ENCODE measurements at places on chromosomes 1 and 21. TPM values are rescaled to one million over a fixed set of nuclear protein-coding genes. Genes with fewer than 3 reads are reported as not detected.
A peak's percentile ranks its signal among the peaks of the same experiment; 100 is the strongest.

- DNase-seq = peak; percentile 83
Measured at GRCh38 chr1:212671342-212672031, 28.2 kb downstream of the BATF3 start.

DNA sequence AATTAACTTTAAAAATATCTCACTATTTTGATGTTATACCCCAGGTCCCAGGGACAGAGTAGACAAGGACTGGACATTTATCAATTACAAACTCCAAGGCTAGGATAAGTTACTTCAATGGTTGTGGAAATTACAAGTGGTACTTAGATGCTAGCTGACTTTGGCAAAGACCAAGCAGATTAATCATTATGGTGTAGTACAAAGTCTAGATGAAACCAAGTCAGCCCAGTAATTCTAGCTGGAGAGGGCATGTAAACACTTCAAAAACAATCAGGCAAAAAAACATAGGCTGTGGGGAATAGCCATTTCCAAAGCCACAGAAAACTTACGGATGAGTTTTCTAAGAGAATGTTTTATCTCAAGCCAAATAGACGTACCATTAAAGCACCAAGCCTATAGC lies 124.5 kb downstream of the TSEN15 start:
- DNase-seq = no peak

DNA sequence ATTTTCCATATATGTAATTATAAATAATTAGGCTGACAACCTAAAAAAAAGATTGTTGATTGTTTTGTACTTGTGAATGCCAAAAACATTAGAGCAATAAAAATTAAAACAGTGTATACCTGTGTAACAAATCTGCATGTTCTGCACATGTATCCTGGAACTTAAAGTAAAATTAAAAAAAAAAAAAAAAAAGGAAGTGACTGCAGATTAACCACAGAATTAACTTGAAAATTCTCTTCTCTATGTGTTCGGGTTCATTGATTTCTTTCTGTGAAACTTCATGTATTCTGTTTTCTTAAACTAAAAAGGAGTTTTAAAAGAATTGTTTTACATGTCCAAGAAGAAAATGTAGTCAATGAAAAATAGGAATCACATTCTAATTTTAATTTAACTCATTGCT lies 95.7 kb downstream of the FASLG start:
- DNase-seq = no peak

DNA sequence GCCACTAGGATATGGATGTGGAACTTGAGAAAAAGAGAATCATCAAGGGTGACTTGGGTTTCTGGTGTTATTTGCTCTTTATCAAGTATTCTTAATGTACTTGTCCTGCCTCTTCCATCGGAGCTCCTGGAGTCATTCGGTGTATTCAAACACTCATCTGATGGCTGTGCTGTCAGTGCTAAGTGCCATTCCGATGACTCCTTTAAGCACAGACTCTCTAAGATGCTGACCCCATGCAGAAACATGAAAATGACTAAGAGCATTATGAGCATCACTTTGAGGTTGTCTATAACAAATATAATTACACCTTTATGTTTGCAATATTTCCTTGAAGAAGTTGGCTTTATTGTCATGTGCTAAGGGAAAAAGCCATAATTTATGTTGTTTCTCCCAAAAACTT lies 11.3 kb upstream of the RPL5 start:
- DNase-seq = no peak

- no peak for DNase-seq
Measured at GRCh38 chr21:41707231-41707959, 59.5 kb downstream of the RIPK4 start.

DNA sequence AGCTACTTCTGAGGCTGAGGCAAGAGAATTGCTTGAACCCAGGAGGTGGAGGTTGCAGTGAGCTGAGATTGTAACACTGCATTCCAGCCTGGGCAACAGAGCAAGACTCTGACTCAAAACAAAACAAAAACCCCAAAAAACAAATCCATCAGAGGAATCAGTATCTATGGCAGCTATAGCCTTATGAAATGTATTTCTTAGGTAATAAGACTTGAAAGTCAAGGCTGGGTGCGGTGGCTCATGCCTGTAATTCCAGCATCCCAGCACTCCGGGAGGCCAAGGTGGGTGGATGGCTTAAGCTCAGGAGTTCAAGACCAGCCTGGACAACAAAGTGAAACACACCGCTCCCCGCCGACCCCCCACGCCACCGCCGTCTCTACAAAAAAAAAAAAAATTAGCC lies 31.1 kb upstream of the EYA3 start:
- DNase-seq = no peak

DNA sequence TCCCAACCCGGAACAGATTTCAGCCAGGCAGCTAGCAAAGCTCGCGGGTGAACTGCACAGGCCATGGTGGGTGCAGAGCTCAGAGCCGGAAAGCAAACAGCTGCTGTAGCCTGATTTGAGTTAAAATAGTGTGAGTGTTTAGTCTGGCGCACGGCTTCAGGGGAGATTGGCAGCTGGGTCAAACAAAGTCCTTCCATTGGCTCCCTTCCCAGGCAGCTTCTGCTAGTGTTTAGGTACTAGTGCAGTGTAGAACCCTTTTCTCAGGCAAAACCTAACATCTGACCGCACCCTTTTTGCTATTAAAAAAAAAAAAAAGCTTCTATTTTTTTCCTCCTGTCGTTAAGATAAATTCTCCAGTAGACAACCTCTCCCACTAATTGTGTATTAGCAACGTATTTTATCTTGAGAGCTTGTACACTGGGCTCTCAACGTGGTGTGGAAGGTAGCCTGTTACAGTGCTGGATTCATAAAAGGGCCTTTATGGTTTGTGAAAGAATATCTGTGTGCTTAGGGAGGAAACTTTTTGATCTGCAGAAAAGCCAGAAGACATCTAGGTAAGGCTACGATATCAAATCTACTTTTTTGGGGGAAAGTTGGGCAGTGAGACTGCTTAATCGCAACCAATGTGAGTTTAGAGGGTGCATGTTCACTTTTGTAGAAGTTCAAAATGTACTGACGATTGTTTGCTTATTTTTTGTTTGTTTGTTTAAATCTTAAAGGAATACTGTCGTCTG lies 689.6 kb downstream of the USP25 start:
- peak; percentile 84 for DNase-seq

DNA sequence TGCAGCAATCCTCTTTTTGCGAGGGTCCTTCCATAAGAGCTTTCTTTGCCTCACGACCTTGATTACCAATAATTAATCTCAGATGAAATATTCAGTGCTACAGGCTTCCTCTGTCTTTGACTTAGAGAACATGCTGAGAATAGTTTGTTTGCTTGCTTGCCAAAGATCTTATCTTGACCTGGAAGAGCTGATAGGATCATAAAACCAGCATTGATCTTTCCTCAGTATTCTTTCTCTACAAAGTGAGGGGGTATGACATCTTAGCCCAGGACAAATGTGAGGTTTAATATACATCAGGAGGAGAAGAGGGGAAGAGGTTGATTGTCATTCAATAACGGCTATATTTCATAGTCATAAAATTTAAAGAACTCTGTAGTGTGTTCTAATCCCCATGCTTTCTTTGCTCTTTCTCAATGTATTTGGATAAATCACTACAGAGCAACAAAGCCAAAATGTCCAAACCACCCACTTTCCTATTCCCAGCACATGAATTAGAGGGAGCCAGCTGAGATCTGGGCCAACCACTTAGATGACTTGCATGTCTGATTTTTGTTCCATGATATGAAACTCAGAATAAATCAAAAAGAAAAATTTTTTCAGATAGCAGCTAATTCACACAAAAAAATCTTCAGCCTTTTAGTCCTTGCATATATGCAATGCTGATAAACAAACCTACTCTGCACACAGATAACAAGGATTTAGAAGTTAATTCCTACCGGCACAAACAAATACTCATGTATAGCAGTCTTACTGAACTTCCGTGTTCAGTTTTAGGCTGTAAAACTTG lies 50.5 kb upstream of the IPO9 start:
- DNase-seq = no peak

GRCh38 chr1:197695961-197696360 lies 79.3 kb downstream of the DENND1B start:
- no peak for DNase-seq

GRCh38 chr1:196738730-196739129 lies 35.9 kb upstream of the CFHR3 start:
- no peak for DNase-seq

GRCh38 chr1:109636201-109636952 lies 16.7 kb downstream of the AMPD2 start:
- no peak for DNase-seq

Gene WNT4
- 0.38 TPM for total RNA-seq

Gene COQ8A
- total RNA-seq = 168 TPM

Gene KIAA1614
- 11.4 TPM for total RNA-seq

Gene PLA2G2A
- total RNA-seq = 59.6 TPM

Gene PDE9A
- 1.1 TPM for total RNA-seq

Gene DIPK1A
- 7.5 TPM for total RNA-seq

Gene MYBPH
- total RNA-seq = not detected
